ENCODE measurements at places on chromosomes 6 and 20.
A peak's percentile ranks its signal among the peaks of the same experiment; 100 is the strongest.

DNA sequence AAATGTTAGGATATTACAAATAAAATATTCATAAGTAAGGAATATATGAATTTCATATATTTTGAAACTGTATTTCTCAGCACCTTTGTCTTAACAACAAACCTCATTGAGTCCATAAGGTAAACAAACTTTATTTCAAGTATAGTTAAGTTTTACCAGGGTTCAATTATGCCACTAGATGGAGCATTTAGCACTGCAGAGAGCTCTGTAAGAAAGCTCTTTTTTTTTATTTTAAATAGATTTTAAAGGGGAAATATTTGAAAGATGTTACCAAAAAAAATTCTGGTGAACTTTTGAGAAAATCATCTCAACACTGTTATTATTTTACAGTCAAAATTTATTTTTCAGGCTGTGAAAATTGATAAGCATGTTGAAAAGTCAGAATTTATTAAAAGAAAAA lies 955.2 kb upstream of the EYS start:
- peak; percentile 22 for DNase-seq

DNA sequence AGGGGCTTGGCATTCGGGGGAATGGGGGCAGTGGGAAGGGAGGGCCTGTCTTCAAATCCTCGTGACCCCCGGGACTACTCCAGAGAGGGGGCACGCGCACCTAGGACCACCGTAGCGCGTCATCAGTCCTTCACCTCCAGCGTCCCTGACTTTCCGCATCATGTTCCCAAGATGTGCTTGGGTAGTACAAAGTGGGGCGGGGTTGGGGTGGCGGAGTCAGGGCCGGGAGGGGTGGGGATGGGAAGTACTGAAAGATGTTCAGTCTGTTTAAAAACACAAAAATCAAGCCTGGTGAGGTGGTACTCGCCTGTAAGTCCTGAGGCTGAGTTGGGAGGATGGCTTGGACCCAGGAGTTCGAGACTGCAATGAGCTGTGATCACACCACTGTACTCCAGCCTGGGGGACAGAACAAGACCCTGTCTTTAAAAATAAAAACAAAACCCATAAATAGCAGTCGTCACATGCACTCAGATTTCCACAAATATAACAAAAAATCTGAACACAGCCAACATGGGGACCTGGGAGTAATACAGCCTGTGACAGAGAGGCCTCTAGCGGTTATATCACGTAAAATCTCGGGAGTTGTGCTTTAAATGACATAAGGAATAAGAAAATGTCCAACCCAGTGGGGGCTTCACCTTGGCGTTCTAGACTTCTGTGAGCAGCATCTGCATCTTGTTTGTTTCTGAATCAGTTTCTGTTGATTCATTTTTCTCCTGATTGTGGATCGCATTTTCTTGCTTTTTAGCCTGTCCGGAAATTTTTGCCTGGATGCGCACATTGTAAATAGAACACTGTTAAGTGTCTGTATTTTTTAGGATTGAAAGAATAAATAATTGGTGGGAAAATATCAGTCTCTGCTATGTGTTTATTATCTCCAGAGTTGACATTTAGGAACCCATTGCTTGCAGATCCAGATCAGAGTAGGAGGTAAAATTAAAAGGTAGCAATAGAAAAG lies 698 bp upstream of the LRP11 start:
- DNase-seq = peak; percentile 53

GRCh38 chr6:5713519-5713918 lies 293.2 kb downstream of the NRN1 start:
- DNase-seq = peak; percentile 77

DNA sequence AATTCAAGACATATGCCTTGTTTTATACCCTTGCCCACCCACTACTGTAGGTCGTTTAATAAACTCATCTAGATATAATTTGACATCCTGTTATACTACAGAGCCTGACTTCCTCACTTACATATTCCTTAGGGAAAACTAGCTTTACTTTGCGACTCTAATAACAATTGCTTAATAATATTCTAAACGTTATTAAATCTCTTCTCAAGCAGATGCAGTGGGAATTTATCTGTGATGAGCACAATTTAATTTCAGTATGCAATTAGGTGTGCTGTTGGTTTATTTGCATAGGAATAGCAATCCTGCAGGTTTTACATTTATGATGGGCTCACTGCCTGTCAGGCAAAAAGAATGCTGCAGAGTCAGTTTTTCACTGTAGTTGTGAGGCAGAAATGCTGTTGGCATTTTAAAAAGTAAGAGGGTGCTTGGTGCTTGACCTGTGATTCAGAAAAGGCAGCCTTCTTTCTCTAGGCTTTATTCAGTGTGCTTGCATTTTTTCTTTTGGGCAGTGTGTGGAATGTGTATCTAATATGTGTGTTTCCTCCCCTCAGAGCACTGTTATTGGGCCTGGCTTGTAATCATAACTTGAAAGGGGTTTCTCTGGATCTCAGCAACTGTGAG lies 152.3 kb upstream of the SCGN start:
- no peak for DNase-seq

DNA sequence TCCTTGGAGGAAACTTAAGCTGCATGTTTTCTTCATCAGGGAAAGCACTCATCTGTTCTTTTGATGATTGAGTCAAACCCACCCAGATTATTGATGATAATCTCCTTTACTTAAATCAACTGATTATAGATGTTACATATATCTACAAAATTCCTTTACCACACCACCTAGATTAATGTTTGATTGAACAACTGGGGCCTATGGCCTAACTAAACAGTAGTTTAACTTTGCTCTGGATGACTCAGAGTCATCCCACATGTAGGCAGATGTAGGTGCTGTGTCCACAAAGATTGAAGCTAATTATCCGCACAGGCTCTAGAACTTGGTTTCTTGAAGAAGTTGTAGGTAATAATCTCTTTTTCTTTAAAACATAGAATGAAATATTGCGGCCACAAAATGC lies 42.2 kb downstream of the PKIB start:
- no peak for DNase-seq

GRCh38 chr6:157967020-157967419 lies 14.6 kb upstream of the SYNJ2 start:
- DNase-seq = peak; percentile 65

Measured in H7 (cell line).